ENCODE measurements at places on chromosomes 7 and 10.

GRCh38 chr10:61153771-61154170 lies 209.8 kb upstream of the RHOBTB1 start:
- DNase-seq = no peak

GRCh38 chr10:116104210-116104932 lies 168.6 kb downstream of the GFRA1 start:
- no peak for DNase-seq

DNA sequence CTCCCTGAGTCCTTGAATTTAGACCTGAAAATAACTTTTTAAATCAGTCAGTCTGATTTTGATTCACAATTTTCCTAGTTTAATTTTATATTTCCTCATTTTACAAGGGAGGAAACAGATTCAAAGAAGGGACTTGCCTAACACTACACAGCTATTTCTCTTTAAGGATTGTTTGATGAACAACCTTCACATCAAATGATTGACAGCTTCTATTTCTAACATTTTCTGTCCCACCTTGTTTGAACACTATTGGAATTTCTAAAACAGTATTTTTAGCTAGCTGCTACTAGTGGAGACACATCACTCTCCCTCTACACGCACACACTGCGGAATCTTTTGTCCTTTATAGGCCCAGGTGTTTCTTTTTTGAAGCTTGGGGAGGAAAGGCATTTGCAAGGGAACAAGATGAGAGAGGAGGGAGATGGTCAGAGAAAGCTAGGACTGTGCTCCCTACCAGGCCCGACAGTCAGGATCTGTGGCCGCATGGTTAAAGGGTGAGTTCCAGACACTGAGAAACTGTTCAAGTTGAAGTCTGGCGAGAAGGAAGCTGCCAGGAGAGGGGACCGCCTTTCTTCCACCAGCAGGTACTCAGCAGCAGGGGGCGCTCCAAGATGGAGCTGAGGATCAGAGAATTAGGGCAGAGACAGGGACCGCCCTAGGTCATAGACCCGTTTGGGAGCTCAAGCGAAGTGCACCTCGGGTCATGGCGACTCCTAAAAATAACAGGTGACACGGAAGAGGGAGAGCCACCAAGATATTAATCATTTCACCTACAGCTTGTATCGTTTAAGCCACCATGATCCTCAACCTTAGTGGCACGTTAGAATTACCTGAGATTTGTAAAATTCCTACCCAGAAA lies 49.7 kb downstream of the DNAJC12 start:
- DNase-seq = no peak

GRCh38 chr10:44933451-44934321 lies 22.5 kb downstream of the TMEM72 start:
- no peak for DNase-seq

GRCh38 chr10:71961831-71962230 lies 2.4 kb upstream of the CHST3 start:
- DNase-seq = no peak

DNA sequence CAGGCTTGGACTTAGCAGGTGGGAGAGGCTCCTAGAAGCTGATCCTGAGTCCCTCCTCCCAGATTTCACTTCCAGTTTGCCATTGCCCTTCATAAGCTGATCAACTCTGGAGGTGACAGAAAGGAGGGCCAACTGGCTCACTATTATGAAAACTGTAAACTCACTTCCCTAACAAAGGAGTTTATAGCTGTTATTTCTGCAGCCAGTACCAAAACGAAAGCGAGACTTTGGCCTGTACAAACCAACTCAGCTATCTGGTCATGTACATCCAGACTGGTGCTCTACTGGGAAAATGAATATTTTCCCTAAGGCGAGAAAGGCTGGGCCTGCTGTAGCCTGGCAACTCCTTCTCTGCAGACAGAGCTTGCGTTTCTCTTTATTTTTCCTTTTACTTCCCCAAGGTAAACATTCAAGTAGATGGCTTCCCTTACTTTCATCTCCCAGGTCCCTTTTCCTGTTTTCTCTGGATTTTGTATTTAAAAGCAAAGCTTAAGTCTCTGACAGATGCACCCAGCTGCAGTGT lies 54.7 kb downstream of the GALNT17 start:
- no peak for DNase-seq
